ENCODE measurements at places on chromosomes 1 and 21. TPM values are rescaled to one million over a fixed set of nuclear protein-coding genes. Genes with fewer than 3 reads are reported as not detected.

Gene EEIG2
- total RNA-seq: 7.1 TPM

Gene PDE4B
- total RNA-seq: 8.2 TPM

GRCh38 chr1:52423771-52424170 lies 19.4 kb downstream of the PRPF38A start:
- no peak for DNase-seq
- no peak overlapping the region for H3K27ac ChIP-seq
- H3K4me3 ChIP-seq: no peak overlapping the region
- peaks cover 28% of the 10 kb centered on the region for H3K36me3 ChIP-seq

Gene GOLT1A
- total RNA-seq: 0.50 TPM

Gene CHODL
- 0.38 TPM for total RNA-seq

GRCh38 chr1:17060306-17060749 lies 6.5 kb upstream of the SDHB start:
- H3K4me1 ChIP-seq: peaks cover 10% of the 10 kb centered on the region
- H3K27ac ChIP-seq: no peak overlapping the region
- no peaks in the 10 kb centered on the region for H3K27me3 ChIP-seq

- no peak overlapping the region for H3K27ac ChIP-seq
- DNase-seq: no peak
- peaks cover 4% of the 10 kb centered on the region for H3K27me3 ChIP-seq
- no peak overlapping the region for H3K4me3 ChIP-seq
Observed at GRCh38 chr1:182181167-182181572, 119.7 kb upstream of the ZNF648 start.

DNA sequence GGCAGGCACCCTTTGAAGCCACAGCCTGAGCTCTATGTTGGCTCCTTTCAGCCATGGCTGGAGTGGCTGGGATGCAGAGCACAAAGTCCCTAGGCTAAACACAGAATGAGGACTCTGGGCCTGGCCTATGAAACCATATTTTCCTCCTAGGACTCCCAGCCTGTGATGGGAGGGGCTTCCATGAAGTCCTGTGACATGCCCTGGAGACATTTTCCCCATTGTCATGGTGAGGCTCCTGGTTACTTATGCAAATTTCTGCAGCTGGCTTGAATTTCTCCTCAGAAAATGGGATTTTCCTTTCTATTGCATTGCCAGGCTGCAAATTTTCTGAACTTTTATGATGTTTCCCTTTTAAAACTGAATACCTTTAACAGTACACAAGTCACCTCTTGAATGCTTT lies 61.3 kb downstream of the VCAM1 start:
- H3K27me3 ChIP-seq: no peaks in the 10 kb centered on the region
- no peak for DNase-seq
- no peak overlapping the region for H3K27ac ChIP-seq
- H3K36me3 ChIP-seq: no peaks in the 10 kb centered on the region

- H3K4me3 ChIP-seq: no peak overlapping the region
- no peak for DNase-seq
- no peaks in the 10 kb centered on the region for H3K4me1 ChIP-seq
Observed at GRCh38 chr1:204859861-204860267, 10.8 kb upstream of the NFASC start.

DNA sequence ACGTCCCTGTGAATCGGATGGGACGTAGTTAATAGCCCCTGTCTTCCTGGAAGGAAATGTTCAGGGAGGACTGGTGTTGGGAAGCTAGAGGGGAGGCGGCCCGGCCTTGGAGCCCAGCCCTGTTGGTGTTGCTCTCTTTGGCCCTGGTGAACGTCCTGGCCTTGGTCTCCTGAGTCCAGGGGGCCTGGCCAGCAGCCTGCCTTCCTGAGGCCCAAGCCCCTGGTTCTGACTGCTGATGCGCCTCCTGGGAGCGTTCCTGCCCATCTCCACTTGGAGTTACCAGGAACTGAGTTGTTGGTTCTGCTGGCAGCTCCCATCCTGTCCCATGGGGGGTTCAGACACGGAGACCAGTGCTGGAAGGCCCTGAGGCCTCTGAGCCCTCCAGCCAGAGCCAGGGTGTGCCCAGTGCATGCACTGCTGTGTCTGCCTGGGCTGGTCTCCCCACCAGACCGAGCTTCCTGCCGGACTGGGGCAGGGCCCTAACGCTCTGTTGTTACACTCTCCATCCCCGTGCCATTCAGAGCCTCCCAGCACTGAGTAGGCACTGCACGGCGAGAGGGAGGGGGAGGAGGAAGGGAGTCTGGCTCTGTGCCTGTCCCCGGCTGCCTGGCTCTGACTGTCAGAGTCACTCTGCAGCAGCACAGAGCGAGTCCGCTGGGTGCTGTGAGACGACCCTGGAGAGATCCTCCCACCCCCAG lies 382.5 kb upstream of the VAMP3 start:
- peak overlapping the region; percentile 32 for H3K27ac ChIP-seq
- H3K27me3 ChIP-seq: no peaks in the 10 kb centered on the region
- no peak overlapping the region for H3K4me3 ChIP-seq
- DNase-seq: peak; percentile 27

Gene ERRFI1
- total RNA-seq: 119 TPM

Gene RNF186
- not detected for total RNA-seq

GRCh38 chr1:240235521-240236288 lies 144.0 kb downstream of the FMN2 start:
- peak overlapping the region; percentile 63 for H3K27ac ChIP-seq
- DNase-seq: no peak
- H3K36me3 ChIP-seq: no peaks in the 10 kb centered on the region
- H3K4me1 ChIP-seq: peaks cover 24% of the 10 kb centered on the region
- H3K4me3 ChIP-seq: no peak overlapping the region
- H3K27me3 ChIP-seq: no peaks in the 10 kb centered on the region

GRCh38 chr1:149845416-149845815 lies 54.0 kb upstream of the BOLA1 start:
- H3K4me1 ChIP-seq: peaks cover 34% of the 10 kb centered on the region
- no peak overlapping the region for H3K27ac ChIP-seq
- H3K27me3 ChIP-seq: no peaks in the 10 kb centered on the region
- no peak overlapping the region for H3K4me3 ChIP-seq
- H3K36me3 ChIP-seq: no peaks in the 10 kb centered on the region
- DNase-seq: no peak

- H3K36me3 ChIP-seq: no peaks in the 10 kb centered on the region
- peak overlapping the region; percentile 75 for H3K27ac ChIP-seq
- no peaks in the 10 kb centered on the region for H3K27me3 ChIP-seq
- peak; percentile 70 for DNase-seq
- H3K4me3 ChIP-seq: no peak overlapping the region
Observed at GRCh38 chr1:163170975-163171676, 31.6 kb downstream of the RGS5 start.

Gene SNAP47
- total RNA-seq: 31.6 TPM

GRCh38 chr1:86616871-86617270 lies 70.0 kb downstream of the CLCA4 start:
- H3K4me3 ChIP-seq: no peak overlapping the region
- H3K27ac ChIP-seq: no peak overlapping the region
- no peaks in the 10 kb centered on the region for H3K36me3 ChIP-seq
- H3K27me3 ChIP-seq: no peaks in the 10 kb centered on the region
- no peaks in the 10 kb centered on the region for H3K4me1 ChIP-seq

All from astrocyte (in vitro differentiated cells and primary cell).